Daoy (cell line): ENCODE measurements at places on chromosomes 16 and 17.
A peak's percentile ranks its signal among the peaks of the same experiment; 100 is the strongest.

DNA sequence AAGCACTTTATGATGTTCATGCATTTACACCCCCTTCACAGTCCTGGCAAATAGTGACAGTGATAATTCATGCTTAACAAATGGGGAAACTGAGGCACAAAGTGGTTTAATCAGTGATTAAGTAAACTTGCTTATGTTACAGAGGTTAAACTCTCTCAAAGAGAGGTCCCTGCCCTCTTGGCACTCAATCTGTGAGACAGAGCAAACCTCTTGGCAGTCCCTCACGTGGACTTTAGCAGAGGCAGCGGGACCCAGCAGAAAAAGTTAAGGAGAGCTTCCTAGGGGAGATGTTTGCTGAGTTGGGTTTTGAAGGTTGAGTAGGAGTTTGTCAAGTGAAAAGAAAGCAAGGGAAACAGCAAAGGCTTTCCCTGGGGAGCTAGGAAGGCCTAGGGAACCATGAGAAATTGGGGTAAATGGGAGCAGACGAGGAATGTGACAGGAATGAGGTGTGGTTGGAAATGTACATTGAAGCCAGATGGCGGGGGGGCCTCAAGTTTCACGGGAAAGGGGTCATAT is 10.7 kb downstream of the SOCS1 start:
- DNase-seq = no peak

DNA sequence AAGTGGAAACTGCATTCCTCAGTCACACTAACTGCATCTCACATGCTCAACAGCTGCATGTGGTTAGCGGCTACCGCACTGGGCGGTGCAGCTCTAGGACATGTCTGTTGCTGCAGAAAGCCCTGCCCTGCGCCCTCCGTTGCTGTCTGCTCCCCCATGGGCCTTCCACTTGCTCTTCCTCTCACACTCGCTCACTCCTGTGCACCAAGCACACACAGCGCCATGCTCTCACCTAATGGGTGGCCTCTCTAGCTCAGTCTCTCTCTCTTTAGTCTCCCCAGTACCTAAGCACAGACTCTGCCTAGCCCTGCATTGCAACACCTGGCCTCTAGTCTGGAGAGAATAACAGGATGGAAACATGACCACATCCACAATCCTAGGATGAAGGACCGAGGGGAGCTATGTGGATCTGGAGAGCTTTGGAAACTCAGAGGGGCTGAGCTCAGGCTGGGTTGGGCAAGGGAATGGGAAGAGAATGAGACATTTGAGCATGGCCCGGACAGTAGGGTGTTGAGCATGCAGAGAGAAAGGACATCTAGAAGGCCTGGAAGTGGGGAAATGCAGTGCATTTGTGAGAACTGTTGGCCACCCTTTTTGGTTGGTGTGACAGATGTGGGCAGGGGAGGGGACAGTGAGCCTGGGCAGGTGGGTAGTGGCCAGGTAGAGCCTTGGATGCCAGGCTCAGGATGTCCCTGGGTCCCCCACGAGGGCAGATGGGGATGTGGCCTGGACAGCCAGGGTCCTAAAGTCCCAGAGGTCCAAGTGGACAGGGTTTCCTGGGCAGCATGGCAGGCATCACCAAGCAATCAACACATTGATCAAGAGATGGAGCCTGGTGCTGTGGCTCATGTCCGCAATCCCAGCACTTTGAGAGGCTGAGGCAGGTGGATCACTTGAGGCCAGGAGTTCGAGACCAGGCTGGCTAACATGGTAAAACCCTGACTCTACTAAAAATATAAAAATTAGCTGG is 16.1 kb downstream of the SGCA start:
- DNase-seq = peak; percentile 55

DNA sequence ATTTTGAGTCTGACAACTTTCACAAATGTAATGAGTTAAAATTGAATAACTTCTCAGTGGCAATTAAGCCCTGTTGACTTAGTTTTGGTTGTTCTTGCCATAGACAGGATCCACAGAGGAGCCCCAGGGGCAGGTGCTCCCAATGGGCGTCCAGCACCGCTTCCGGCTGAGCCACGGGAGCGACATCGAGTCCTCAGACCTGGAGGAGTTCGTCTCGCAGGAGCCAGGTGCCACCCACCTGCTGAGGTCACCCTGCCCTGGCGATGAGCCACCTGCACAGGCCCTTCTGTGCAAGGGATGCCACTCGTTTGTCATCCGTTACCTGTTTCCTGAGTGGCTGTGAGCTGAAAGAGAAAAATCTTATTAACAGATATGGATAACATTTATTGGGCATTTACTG is 10.7 kb downstream of the CCDC40 start:
- DNase-seq = no peak

GRCh38 chr16:87715658-87716057 is 50.1 kb downstream of the KLHDC4 start:
- no peak for DNase-seq
